ENCODE measurements at places on chromosomes 3 and 15.

- no peak for DNase-seq
These were observed 68.9 kb downstream of the GHSR start for GRCh38 chr3:172379372-172379771.

- peak; percentile 56 for DNase-seq
These were observed 378.3 kb upstream of the RGMA start for GRCh38 chr15:93467337-93467736.

DNA sequence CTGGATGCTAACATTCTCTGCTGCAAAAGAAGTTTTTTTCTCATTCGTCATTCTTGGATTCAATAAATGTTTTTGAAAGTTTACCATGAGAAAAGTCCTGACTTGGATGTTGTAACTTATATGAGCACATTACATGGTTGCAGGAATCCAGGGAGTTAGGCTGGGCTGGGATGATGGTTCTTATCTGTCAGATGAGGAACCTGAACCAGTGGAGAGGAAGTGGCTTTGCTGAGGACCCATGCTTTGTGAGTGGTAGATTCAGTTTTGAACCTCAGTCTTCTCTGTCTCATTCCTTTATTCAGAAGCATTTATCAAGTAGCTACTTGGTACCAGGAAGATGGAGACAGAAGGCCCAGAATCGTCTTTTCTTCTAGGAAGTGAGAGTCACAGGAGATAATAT lies 3.7 kb upstream of the GASK1A start:
- DNase-seq, result no peak

DNA sequence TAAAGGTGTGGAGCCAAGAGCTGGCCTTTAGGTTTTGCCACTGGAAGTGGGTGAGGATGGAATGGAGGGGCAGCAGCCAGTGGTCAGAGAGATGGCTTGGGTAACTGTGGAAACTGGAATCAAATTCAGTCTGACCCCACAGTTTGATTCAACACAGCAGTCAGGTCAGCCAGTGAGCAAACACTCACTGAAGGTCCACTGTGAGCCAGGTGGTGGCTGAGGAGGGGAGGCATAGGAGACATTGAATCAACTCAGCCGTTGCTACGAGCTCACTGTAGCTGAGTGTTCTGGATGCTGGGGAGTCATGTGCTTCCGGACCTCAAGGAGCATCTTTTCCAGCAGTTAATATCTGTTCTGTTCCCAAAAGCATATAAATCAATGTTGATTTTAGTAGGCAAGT lies 37.5 kb downstream of the LPP start:
- no peak for DNase-seq

DNA sequence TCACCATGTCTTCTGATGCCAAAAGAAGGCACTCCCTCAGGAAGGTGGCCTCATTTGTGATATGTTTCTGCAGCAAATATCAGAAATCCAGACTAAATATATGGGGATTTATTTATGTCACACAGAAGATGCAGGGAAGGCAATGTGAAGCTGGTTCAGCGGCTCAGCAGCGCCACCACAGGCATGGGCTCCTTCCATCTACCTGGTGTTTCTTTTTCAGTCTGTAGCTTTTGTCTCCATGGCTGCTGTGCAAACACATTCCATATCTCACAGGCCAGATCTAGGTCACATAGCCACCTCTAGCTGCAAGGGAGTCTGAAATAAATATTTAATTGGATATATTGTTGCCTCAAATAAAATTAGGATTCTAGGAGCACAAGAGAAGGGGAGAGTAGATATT lies 502.1 kb upstream of the IL12A start:
- no peak for DNase-seq

DNA sequence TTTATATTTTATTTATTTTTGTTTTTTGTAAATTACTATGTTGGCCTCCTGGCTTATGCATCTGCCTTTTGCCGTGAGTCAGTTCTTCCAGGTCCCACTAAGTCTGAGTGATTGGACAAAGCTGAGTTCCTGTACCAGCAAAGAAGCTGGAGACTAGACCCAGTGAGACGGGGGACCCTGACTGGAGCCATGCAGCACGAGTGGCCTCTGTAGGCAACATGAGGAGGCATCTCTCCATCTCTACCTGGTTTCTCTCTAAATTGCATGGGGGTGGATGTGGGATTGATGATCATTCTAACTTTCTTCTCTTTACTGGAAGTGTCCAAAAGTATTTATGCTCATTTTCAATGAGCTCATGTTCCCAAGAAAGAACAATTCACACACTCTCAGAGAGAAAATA lies 155.3 kb upstream of the MRPL3 start:
- DNase-seq, result no peak

DNA sequence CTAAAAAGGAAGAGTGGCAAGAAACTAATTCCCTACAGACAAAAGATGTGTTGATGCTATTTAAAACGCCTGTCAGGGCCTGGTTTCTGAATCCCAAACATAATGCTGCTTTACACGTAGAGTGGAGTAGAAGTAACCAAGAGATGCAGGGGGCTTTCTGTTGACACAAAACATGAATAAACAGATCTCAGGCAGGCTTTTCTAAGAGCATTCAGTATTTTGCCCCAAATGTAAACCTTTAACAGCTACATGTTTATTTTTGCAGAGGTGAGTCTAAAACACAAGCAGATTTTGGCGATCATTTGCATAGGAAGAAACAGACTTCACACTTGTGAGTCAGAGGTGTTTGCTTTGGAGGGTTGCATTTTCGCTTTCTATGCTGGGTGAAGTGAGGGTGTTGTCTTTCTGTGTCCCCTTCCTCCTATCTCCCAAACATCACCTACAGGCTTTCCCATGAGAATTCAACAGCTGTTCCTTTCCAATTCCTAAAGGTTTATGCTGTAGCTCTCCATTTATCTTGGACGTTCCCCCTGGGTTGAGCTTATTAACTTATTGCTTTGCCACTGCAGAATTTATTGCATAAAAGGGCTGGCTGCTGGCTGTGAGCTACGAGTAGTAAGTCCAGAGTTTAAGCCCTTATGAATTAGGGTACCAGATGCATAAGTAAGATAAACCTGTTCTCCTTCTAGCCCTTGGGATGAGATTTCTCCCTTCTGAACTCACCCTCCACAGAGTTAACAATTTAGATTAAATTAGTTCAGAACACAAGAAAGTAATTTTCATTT lies 156.7 kb downstream of the DIPK2A start:
- no peak for DNase-seq

- no peak for DNase-seq
These were observed 68.5 kb downstream of the TMCO5A start for GRCh38 chr15:38002883-38003477.

- DNase-seq, result peak; percentile 60
These were observed 5.1 kb upstream of the SLC25A38 start for GRCh38 chr3:39378088-39378487.

GRCh38 chr3:16085410-16085809 lies 89.1 kb upstream of the GALNT15 start:
- no peak for DNase-seq

DNA sequence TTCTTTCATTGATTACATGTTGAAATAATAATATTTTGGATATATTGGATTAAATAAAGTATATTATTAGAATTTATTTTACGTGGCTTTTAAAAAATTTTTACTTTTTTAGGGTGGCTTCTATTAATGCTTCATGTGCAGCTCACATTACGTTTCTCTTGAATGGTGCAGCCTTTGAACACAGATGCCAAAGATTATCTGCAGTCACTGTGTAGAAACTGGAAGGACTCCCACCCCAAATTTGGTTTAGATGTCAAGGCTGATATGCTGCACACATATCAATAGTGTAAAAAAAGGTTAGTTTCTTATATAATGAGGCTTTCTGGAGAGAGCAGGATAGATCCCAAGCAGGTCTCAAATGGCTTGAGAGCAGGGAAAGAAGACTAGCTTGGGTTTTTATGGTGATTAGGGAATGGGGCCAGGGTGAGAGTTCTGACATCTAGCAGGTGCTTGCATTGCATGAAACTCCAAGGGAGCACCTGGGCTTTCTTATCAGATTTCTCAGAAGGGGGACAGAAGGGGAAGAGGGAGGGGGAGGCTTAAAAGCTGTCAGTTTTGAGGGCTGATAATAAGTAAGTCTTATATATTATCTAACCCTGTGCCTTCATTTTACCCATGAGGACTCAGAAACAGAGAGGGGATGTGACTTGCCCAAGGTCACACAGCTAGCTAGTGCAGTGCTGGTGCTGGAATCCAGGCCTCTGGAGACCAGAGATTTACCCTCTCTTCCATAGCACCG lies 89.6 kb downstream of the CHST2 start:
- no peak for DNase-seq

DNA sequence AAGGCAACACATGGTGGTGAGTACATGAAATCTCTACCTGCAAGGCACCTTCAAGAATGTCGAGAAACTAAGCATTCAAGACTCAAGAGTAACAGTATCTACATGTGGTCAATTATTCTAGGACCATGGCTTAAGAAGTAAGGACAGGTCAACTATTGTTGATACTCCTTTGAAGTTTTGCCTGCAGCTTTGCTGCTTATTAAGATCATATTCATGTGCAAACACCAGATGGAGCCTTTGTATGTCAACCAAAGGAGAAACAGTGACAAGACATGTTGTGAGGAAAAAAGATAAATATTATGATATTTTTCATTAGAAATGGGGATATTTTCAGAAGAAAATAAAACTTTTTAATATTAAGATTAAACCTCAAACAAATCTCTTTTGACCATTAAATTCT lies 52.3 kb upstream of the FGF7 start:
- DNase-seq, result no peak

DNA sequence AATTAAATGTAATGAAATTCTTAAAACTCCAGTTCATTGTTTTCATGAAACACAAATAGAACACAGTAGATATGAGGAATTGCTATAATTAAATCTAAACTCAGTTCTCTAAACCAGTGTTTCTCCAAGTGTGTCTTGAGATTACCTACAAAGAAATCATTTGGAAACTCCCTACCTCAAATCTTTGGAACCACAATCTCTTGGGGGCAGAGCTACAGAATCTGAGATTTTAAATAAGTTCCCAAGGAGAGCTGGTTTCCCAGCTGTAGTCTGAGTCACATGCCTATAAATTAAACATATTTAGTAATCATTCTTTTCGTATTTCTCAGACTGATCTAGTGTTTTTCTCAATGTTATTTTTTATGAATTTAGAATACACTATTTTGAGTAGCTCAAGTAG lies 17.0 kb upstream of the ACTC1 start:
- no peak for DNase-seq

DNA sequence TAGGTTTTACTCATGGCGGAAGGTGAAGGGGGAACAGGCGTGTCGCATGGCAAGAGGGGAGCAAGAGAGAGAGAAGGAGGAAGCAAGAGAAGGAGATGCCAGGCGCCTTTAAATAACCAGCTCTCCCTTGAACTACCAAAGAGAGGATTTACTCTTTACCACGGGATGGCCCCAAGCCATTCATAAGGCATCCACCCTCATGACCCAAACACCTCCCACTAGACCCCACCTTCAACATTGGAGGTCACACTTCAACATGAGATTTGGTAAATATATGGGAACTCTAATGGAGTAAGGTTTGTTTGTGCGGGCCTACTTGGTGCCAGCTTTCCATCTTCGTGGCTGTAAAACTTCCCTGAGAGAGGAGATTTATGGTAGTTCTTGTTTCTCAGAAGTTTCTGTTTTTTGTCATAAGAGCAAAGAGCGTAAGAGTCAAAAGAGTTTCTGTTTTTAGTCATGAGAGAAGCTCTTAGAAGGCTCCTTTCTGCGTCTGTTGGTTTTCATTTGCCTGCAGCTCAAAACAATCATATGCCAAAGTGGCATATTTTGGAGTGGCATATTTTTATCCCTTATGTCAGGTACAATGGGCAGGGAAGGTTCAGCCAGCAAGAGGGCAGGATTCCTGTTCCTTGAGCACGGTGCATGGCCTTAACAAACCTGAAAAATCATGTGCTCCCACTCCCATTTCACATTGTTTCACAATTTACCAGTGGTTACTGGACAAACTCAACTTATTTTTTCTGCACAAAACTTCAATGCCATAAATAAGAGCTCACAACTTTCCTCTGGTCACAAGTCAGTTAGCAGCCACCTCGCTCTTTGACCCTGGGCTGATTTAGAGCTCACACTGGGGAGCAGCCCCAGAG lies 12.5 kb downstream of the PML start:
- no peak for DNase-seq

DNA sequence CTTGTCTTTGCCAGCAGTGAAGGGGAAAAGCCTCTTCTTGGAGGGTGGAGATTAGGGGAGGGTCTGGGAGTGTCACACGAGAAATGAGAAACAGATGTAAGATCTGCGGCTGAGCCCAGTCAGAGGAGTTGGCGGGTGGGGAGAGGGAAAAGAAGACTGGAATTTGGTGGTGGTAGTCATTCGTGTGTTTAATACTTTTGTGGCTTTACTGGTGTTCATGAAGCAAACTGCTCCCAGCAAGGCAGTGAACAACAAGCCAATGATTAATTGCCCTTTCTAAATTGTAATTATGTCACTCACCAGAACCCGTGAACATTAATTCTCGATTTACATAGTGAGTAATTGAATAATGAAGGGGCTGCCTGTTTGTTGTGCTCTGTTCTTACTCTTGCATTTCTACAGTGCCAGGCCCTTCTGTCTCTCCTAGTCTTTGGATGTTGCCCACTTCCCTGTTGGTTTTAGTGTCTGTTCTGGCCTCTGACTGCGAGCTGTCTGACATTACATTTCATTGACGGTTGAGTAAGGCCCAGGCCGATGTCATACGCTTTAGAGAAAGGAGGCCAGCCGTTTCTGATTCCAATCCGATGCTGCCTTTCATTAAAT lies 78.0 kb downstream of the CHCHD6 start:
- no peak for DNase-seq

DNA sequence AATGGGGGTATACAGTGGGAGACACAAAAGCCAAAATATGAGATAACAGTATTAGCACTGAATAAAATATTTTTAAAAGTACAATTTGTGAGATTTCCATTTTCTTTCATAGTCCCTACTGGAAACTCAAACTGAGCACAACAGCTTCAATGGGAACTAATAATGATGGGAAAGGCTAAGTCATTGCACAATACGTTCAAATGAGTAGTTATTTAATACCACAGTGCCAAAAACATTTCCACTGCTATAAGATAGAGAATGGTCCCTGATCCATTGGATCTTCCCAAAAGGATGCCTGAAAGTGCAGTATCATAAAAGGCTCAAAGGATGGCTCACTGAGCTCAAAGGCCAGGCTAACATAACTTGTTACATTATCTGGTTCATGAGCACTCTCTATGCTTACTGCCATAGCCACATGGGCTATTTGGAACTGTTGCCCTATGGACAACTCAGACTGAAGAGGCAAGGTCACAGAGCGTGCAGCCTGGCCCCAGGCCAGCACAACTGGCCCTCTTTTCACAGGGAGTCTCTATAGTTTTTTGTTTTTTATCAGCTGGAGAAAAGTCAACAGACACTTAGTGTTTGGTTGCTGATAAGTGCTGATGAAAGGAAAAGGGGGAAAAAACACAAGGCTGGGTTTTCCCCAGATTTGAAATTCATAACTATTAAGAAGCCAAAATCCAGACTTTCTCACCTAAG lies 54.1 kb upstream of the PPIB start:
- no peak for DNase-seq
